ENCODE measurements at places on chromosomes 1 and 21. TPM values are rescaled to one million over a fixed set of nuclear protein-coding genes. Genes with fewer than 3 reads are reported as not detected.
A peak's percentile ranks its signal among the peaks of the same experiment; 100 is the strongest.

- H3K27me3 ChIP-seq = no peaks in the 10 kb centered on the region
- no peak overlapping the region for H3K4me3 ChIP-seq
- no peaks in the 10 kb centered on the region for H3K4me1 ChIP-seq
- H3K36me3 ChIP-seq = no peaks in the 10 kb centered on the region
- DNase-seq = no peak
Observed at GRCh38 chr1:74161497-74161896, 36.5 kb downstream of the LRRIQ3 start.

DNA sequence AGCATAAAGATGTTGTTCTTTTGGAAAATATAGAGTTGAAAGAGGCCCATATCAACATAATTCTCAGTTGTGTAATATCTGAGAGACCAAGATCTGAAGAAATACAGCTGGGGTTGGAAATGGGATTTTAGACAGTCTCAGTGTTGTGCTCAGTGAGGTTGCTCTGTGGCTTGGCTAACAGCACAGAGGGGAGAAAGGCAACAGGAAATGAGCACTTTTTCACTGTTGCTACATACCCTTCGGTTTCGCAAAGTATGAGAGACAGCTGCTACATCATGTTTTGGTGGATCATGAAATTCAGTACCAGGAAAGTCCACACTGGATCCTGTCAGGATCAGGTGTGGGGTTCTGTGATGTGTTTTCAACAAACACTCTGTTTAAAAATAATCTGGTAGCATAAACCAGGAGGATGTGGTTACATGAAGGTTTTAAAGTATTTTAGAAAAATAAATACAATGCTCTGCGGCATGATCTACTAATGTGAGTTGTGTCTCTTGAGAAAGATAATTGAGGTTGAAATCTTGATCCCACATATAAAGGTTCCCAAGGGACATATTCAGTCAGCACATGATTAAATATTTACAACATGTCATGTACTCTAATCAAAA is 7.0 kb upstream of the GPR88 start:
- no peak overlapping the region for H3K4me3 ChIP-seq
- H3K27me3 ChIP-seq = peaks cover 29% of the 10 kb centered on the region
- no peak for DNase-seq
- no peak overlapping the region for H3K27ac ChIP-seq
- no peaks in the 10 kb centered on the region for H3K36me3 ChIP-seq

DNA sequence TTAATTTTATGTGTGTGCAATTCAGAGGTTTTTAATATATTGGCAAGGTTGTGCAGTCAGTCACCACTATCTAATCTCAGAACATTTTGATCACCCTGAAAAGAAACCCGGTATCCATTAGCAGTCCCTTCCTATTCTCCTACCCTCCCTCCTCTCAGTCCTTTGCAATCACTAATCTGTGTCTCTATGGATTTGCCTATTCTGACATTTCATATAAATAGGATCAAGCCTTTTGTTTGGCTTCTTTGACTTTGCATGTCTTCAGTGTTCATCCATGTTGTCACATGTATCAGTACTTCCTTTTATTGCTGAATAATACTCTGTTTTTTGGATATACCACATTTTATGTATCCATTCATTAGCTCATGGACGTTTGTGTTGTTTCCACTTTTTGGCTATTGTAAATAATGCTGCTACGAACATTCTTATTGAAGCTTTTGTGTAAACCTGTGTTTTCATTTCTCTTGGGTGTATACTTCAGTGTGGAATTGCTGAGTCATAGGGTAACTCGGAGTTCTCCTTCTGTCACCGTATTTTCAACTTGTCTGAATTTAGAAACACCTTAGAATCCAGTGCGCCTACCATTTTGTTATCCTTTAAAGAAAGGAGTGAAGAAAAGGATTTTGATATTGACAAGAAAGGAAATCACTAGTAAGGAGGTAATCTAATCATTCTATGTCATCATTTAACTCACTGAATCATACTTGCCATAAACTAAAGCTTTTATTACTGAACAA is 3.4 kb downstream of the CEP85 start:
- H3K27ac ChIP-seq = peak overlapping the region; percentile 56
- peak overlapping the region; percentile 45 for H3K4me3 ChIP-seq
- H3K27me3 ChIP-seq = no peaks in the 10 kb centered on the region
- peaks cover 34% of the 10 kb centered on the region for H3K36me3 ChIP-seq
- peaks cover 38% of the 10 kb centered on the region for H3K4me1 ChIP-seq
- DNase-seq = no peak

DNA sequence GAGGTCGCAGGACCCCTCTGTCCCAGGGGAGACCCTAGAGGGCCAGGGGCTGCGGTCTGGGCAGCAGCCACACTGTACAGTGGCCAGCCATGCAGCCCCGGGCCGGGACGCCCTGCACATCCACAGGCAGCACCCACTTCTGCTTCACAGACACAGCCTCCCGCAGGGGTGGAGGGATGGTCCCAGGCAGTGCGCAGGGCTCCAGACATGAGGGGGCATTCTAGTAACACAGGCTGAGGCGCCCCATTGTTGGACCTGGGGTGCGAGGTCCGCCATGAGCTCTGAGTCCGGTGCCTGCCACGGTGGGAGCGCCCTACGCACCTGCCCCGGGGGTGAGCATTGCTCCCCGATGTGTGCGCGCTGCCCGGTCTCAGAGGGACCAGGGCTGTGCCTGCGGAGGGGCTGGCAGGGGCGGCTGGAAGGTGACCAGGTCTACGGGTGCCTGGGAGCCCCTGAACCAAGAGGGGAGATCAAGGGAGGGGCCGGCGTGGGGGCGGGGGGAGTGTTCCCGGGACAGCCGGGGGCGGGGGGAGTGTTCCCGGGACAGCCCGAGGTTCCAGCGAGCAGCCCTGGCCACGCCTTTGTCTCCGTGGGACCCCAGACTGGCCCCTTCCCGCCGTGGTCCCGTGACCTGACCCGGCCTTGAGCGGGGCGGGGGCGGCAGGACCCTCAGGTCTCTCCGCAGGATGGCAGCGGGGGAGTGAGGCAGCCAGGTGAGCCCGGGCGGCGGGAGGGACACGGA is 4.5 kb downstream of the MMEL1 start:
- H3K27ac ChIP-seq = no peak overlapping the region
- no peak for DNase-seq
- H3K27me3 ChIP-seq = peaks cover 37% of the 10 kb centered on the region
- H3K36me3 ChIP-seq = no peaks in the 10 kb centered on the region
- no peak overlapping the region for H3K4me3 ChIP-seq

- H3K27me3 ChIP-seq = peaks cover 6% of the 10 kb centered on the region
- no peaks in the 10 kb centered on the region for H3K36me3 ChIP-seq
- H3K27ac ChIP-seq = no peak overlapping the region
- DNase-seq = no peak
- peaks cover 13% of the 10 kb centered on the region for H3K4me1 ChIP-seq
Observed at GRCh38 chr1:197811769-197812168, 36.5 kb upstream of the DENND1B start.

GRCh38 chr1:67601955-67602354 is 83.0 kb upstream of the GADD45A start:
- H3K4me3 ChIP-seq = no peak overlapping the region
- DNase-seq = no peak
- H3K4me1 ChIP-seq = no peaks in the 10 kb centered on the region
- H3K27ac ChIP-seq = no peak overlapping the region
- peaks cover 11% of the 10 kb centered on the region for H3K27me3 ChIP-seq

DNA sequence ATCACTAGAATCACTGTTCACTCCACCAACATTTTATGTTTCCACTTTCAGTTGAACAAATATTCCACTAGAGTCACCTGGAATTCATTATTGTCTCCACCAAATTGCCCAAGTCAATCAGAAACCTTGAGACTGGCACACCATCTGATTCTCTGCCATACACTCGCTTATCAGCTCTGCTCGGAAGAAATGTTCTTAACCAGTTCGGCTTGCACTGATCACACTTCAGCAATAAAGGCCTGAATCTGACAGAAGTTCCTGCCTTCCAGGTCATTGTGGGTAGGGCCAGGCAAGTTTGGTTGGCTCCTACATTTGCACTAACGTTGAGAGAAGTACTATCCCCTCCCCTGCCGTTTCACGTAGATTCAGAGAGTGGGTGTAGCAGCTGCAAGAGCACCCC is 10.0 kb downstream of the TPM3 start:
- H3K27me3 ChIP-seq = no peaks in the 10 kb centered on the region
- H3K4me1 ChIP-seq = peaks cover 55% of the 10 kb centered on the region
- H3K27ac ChIP-seq = peak overlapping the region; percentile 98

- peak overlapping the region; percentile 97 for H3K27ac ChIP-seq
- H3K4me3 ChIP-seq = peak overlapping the region; percentile 71
- H3K27me3 ChIP-seq = no peaks in the 10 kb centered on the region
- peaks cover 19% of the 10 kb centered on the region for H3K36me3 ChIP-seq
Observed at GRCh38 chr1:234771642-234772344, 161.8 kb upstream of the IRF2BP2 start.

GRCh38 chr1:39672551-39672947 is 642 bp upstream of the NT5C1A start:
- peaks cover 28% of the 10 kb centered on the region for H3K27me3 ChIP-seq
- H3K36me3 ChIP-seq = no peaks in the 10 kb centered on the region
- no peak for DNase-seq
- H3K27ac ChIP-seq = no peak overlapping the region
- peaks cover 8% of the 10 kb centered on the region for H3K4me1 ChIP-seq

DNA sequence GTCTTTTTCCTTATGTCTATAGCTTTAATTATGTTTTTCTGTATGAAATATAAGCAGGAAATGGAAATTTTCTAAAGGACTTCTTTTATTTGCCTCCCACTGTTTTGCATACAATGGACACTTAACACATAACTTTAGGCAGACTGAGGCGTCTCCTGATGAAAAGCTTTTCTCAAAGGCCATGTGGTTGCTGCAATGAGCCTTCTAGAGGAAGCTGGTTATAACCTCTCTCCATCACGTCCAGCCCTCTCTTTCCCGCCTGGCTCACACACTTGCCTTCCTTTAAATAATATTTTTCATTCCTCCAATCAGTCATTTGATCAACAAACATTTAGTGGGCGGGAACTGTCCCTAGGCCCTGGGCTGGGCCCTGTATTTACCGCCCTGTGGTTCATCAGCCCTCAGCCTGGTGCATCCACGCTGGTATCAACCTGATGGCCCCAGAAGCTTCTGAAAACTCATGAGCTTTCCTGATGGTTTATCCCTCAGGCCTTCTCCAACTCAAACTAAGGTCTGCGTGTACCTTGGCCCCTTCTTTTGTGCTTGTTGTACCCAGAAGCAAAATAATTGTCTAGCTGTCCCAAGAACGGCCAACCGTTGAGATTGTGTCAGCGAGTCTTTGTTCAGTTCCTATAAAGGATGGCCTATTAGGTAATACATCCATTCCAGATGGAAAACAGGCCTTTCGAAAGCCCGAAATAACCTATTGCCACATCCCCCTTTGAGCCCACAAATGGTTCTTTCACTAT is 75.3 kb upstream of the LYST start:
- no peaks in the 10 kb centered on the region for H3K27me3 ChIP-seq
- no peak overlapping the region for H3K27ac ChIP-seq
- H3K4me1 ChIP-seq = peaks cover 36% of the 10 kb centered on the region

GRCh38 chr1:178004926-178005391 is 35.1 kb upstream of the SEC16B start:
- no peak for DNase-seq
- H3K4me1 ChIP-seq = no peaks in the 10 kb centered on the region
- H3K36me3 ChIP-seq = no peaks in the 10 kb centered on the region
- no peaks in the 10 kb centered on the region for H3K27me3 ChIP-seq

GRCh38 chr1:197944485-197944884 is 27.3 kb downstream of the LHX9 start:
- no peak for DNase-seq
- H3K4me1 ChIP-seq = peaks cover 23% of the 10 kb centered on the region
- no peak overlapping the region for H3K27ac ChIP-seq
- H3K27me3 ChIP-seq = no peaks in the 10 kb centered on the region

DNA sequence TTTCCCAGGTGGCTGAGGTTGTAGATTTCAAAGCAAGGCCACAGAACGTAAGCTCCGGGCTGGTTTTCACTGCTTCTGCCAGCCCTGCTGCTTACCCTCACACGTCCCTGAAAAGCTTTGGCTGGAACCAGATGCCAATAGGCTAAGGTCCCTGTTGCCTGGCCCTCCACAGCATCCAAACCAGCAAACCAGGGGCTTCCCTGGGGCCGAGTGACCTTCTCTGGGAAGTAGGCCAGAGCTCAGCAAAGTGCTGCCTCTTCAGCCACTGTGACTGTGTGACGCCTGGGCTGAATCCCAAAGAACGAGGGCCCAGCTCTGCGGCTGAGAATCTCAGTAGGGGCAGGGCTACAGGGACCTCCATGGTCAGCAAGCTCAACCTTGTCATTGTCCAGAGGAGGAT is 28.9 kb upstream of the RBM15 start:
- H3K27ac ChIP-seq = no peak overlapping the region
- H3K4me3 ChIP-seq = no peak overlapping the region
- no peak for DNase-seq
- H3K27me3 ChIP-seq = no peaks in the 10 kb centered on the region
- no peaks in the 10 kb centered on the region for H3K4me1 ChIP-seq
- no peaks in the 10 kb centered on the region for H3K36me3 ChIP-seq

- peaks cover 53% of the 10 kb centered on the region for H3K27me3 ChIP-seq
- peaks cover 5% of the 10 kb centered on the region for H3K4me1 ChIP-seq
- peak; percentile 7 for DNase-seq
Observed at GRCh38 chr1:905811-906599, 17.7 kb upstream of the SAMD11 start.

DNA sequence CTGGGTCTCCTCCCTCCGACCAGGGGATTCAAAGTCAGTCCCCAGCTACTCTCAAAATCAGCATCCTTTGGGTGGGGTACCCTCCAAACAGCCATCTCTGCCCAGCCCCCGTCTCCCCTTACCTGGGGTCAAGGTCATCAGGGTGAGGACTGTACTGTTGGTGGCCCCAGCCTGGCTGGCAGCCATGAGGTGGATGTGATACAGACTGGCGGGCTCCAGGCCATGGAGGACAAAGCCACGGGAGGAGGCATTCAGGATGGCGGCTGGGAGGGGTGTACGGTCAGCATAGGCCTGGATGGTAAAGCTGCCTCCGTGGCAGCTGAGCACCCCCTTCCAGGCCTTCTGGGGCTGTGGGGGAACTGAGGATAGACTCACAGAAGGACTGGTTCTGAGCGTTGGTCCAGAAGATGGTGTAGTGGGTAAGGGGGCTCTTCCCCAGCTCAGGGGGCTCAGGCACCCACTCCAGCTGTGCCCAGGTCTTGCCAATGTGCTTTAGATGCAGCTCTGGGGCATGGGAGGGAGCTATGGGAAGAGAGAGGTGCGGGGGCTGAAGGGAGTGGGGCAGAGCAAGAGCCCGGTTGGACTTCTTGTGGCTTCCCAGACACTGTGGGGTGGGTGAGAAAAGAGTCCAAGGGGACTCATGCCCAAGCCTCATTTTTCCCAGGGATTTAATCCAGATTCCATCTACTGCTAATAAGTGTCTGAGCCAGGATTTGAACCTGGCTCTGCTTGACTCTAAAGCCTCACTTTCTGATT is 3.7 kb upstream of the MRPS15 start:
- H3K36me3 ChIP-seq = peaks cover 7% of the 10 kb centered on the region
- no peak for DNase-seq
- no peak overlapping the region for H3K27ac ChIP-seq

GRCh38 chr1:204506969-204507316 is 9.3 kb upstream of the MDM4 start:
- peaks cover 2% of the 10 kb centered on the region for H3K27me3 ChIP-seq
- peak overlapping the region; percentile 87 for H3K4me3 ChIP-seq
- DNase-seq = peak; percentile 85
- peaks cover 33% of the 10 kb centered on the region for H3K4me1 ChIP-seq
- H3K36me3 ChIP-seq = no peaks in the 10 kb centered on the region

Gene CRABP2
- total RNA-seq = 1.1 TPM

Gene PALMD
- total RNA-seq = not detected

Gene NR5A2
- not detected for total RNA-seq

Gene PRKCZ
- 3.6 TPM for total RNA-seq

Gene SPRR2G
- total RNA-seq = not detected

Gene IFNLR1
- total RNA-seq = 6.5 TPM

Gene DNAH14
- 0.32 TPM for total RNA-seq

Gene TMEM82
- not detected for total RNA-seq

Gene GJA9
- total RNA-seq = not detected

Gene LENEP
- 2.0 TPM for total RNA-seq

Gene FCRL1
- not detected for total RNA-seq
